ENCODE measurements at places on chromosomes 6 and 20. TPM values are rescaled to one million over a fixed set of nuclear protein-coding genes. Genes with fewer than 3 reads are reported as not detected.

Gene IYD
- 0.69 TPM for total RNA-seq

Gene ARHGAP18
- 14.1 TPM for total RNA-seq

Gene TMEM74B
- 16.1 TPM for total RNA-seq

Gene OR12D3
- not detected for total RNA-seq

Gene RPP40
- total RNA-seq, result 19.1 TPM

Gene BNIP5
- not detected for total RNA-seq

Gene PTK6
- not detected for total RNA-seq

Gene SLC52A3
- 0.46 TPM for total RNA-seq

Gene ASCC3
- 44.1 TPM for total RNA-seq

Gene MEI4
- 2.1 TPM for total RNA-seq

Gene SEMG1
- not detected for total RNA-seq

Gene HLA-DQB1
- total RNA-seq, result 4.4 TPM

Gene CCN6
- total RNA-seq, result not detected

Gene PGC
- not detected for total RNA-seq

Gene LRRN4
- total RNA-seq, result 0.23 TPM
